ENCODE measurements at places on chromosomes 1 and 21. TPM values are rescaled to one million over a fixed set of nuclear protein-coding genes. Genes with fewer than 3 reads are reported as not detected.

DNA sequence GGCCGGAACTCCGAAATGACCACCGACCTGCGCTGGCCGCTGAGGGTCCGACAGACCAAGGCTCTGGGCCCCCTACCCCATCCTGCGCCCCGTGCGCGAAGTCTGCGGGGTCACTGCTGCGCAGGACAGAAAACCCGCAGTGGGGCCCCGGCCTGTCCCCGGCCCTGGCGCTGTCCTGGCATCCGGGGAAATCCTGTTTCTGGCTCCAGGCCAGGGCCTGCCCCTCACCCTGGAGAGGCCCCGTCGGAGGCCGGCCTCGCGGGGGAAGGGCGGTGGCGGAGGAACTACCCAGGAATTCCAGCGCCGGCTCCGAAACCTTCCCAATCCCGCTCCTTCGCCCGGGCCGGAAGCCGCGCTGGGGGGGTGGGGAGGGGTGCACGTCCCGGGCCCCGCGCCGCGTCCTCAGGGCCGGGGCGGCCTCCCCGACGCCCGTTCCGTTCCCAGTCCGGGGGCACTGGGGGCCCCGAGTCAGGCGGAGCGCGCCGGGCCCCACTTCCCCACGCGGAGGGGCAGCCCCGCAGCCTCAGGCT lies 77.0 kb downstream of the MORN1 start:
- no peak for DNase-seq

DNA sequence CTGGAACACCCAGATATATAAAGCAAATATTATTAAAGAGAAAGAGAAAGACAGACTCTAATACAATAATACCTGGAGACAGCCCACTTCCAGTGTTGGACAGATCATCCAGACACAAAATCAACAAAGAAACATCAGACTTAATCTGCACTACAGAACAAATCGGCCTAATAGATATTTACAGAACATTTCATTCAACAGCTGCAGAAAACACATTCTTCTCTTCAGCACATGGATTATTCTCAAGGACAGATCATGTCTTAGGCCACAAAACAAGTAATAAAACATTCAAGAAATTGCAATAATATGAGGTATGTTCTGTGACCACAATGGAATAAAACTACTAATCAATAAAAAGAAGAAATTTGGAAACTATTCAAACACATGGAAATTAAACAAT lies 398.3 kb upstream of the DUSP10 start:
- DNase-seq, result no peak

Gene FCRL4
- total RNA-seq, result not detected

- no peak for DNase-seq
Measured at GRCh38 chr1:10767282-10767681, 29.2 kb downstream of the CASZ1 start.

GRCh38 chr21:45451771-45452182 lies 46.8 kb downstream of the COL18A1 start:
- DNase-seq, result no peak

Measured in K562 (cell line).